CD4-positive, alpha-beta T cell treated with Interleukin-2 at 100 ng/mL for 4 hours (primary cell): ENCODE measurements at places on chromosomes 5 and 9.

DNA sequence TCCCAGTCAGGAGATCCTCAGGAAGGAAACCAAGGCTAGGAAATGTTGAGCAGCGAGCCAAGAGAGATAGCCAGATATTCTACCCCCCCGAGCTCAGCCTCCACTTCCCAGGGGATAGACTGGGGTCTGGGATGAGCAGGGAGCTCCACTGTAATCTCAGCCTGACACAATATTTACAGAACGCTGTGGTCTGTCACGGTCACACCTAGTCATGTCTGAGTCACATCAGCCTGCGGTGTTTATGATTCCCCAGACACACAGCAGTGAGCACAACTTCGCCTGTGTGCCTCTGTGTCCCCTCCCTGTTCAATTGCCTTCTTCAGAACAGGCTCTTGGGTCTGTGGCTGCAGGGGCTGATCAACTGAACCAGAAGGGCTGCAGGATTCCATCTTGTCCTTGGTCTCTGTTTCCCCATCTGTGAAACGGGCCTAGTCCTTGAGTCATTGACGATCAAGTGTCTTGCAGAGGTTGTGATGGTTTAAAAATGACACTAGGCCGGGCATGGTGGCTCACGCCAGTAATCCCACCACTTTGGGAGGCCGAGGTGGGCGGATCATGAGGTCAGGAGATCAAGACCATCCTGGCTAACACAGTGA lies 8.6 kb upstream of the PRRX2 start:
- no peak for DNase-seq

DNA sequence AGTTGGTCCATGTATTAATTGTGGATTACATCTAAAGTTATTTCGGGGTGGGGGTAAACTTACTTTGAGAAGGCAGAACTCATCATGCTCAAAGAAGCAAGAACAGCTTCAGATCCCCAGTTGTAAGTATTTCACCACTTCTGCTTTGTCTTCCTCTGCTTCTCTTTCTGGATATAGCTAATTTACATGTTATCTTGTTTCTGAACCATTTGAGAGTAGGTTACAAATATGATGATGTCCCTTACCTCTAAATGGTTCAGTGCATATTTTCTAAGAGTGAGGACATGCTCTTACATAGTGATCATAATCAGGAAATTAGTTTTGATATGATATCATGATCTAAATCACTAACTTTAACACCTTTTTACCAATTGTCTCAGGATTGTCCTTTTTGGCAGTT lies 11.9 kb downstream of the TRIO start:
- DNase-seq, result no peak

DNA sequence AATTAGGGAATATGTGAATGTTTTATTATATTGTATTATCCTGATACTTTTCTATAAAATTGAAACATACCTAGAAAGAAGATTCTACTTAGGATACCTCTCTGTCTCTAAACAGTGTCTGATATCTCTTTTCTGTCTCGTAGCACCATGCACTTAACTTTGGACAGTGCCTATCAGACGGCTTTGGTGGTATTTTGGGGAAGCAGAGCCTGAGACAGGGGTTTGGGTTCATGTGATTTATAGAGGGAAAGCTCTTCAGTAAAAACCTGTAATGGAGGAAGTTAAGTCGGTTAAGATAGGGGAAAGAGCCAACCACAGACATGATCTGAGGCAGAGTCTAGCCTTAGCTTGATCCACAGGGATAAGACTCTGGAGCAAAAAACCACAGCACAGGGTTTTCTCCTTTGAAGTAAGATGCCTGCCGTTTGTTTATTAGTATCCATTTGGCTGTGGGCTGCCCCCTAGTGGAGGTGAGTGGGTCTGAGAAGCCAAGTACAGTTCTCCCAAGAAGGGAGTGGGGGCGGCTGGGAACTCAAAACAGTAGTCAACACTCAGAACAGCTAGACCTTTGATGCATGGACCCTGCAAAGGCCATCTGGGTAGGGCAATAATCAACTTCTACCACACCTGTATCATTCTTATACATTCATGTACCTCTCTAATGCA lies 141.2 kb upstream of the ASTN2 start:
- peak; percentile 11 for DNase-seq

DNA sequence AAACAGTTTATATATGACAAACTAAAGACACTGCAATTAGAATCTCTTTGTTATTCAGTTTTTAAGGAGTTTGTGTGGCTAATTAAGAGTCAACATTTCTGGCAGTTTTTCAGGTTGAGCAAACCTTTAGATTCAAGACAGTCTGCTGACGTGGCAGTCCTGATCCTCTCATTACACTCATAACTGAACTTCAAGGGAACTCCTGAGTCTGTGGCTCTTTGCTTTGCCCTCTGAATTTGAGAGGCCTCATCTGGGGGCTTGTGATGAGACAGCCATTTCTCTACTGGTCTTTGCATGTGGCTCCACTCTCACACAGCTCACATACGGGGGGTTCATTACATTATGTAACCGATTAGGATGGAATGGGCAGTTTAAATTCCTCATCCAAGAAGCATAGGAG lies 182.9 kb upstream of the MEF2C start:
- DNase-seq, result no peak

- DNase-seq, result no peak
Measured at GRCh38 chr5:131218392-131218791, 45.5 kb upstream of the CDC42SE2 start.

GRCh38 chr5:142222225-142222865 lies 102.5 kb downstream of the SPRY4 start:
- DNase-seq, result no peak

DNA sequence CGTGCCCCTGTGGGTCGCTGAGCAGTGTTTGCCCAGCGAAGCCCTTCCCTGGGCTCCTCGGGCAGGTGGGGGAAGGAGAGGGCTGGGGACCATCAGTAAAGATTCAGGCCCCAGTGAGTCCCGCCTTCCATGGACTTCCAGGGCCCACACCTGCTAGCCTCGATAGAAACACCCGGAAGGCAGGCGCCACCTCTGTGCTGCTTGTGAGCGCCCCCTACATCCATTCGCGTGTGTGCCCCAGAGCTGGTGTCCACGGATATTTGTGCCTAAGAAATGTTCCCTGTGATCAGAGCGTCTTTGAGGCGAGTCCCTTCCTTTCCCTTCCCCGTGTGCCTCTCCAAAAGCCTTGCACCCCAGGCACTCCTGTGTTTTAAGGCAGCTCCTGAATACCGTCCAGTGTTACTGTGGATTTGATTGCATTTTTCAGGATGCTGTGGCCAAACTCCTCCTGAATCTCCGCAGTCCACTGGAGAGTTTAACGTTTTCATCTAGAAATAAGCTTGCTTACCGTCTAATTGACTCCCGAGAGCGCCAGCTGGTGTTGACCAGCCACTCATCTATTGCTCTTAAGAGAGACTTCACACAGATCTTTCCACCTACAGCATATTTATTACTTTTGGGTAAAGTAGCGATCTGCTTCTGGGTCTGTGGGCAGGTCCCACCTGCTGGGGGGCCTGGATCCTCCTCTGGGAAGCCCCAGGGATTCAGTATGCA lies 101.4 kb downstream of the COL5A1 start:
- no peak for DNase-seq

GRCh38 chr9:126591083-126591482 lies 22.6 kb upstream of the LMX1B start:
- no peak for DNase-seq

DNA sequence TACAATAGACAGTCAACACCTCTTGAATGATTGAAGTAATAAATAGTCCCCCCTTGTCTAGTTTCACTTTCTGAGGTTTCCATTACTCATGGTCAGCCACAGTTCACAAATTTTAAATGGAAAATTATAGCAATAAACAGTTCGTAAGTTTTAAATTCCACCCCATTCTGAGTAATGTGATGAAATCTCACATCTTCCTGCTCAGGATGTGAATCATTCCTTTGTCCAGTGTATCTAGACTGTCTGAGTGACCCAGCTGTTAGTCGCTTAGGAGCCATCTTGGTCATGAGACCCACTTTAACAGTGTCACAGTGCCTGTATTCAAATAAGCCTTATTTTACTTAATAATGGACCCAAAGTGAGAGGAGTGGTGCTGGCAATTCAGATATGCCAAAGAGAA lies 311.6 kb upstream of the PRR16 start:
- no peak for DNase-seq

- DNase-seq, result no peak
Measured at GRCh38 chr9:36537861-36538260, 34.8 kb upstream of the MELK start.

GRCh38 chr5:109823597-109823996 lies 133.9 kb downstream of the MAN2A1 start:
- no peak for DNase-seq
